ENCODE measurements at places on chromosomes 1 and 21.
A peak's percentile ranks its signal among the peaks of the same experiment; 100 is the strongest.

- DNase-seq = no peak
Measured at GRCh38 chr1:33635336-33636012, 163.0 kb downstream of the ZSCAN20 start.

DNA sequence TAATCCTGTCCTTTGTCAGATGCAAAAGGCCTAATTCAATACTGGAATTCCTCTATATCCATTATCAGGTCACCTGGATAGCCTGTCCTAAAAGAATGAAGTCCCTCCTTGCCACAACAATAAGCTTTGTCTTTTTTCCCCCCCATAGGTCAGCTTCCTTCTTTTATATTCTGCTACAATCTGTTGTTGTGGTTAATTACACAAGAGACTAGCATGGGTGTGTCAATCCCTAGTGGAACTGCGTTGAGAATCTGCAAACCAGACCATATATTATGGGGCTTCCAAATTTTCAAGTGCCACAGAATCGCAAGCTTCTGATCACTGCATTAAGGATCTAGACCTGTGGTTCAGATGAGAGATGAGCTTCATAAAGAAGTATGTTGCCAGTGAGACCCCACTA lies 349.6 kb downstream of the SMYD3 start:
- no peak for DNase-seq

DNA sequence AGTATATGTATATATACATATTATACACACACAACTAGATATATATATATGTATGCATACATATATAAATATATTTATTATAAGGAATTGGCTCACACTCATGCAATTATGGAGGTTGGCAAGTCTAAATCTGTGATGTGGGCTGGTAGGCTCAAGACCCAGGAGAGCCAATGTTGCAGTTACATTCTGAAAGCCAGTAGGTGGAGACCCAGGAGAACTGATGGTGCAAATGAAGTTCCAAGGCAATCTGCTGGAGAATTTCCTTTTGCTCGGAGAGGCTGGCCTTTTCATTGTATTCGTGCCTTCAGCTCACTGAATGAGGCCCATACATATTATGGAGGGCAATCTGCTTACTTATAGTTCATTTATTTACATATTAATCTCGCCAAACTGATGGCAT lies 9.4 kb downstream of the IVL start:
- no peak for DNase-seq

DNA sequence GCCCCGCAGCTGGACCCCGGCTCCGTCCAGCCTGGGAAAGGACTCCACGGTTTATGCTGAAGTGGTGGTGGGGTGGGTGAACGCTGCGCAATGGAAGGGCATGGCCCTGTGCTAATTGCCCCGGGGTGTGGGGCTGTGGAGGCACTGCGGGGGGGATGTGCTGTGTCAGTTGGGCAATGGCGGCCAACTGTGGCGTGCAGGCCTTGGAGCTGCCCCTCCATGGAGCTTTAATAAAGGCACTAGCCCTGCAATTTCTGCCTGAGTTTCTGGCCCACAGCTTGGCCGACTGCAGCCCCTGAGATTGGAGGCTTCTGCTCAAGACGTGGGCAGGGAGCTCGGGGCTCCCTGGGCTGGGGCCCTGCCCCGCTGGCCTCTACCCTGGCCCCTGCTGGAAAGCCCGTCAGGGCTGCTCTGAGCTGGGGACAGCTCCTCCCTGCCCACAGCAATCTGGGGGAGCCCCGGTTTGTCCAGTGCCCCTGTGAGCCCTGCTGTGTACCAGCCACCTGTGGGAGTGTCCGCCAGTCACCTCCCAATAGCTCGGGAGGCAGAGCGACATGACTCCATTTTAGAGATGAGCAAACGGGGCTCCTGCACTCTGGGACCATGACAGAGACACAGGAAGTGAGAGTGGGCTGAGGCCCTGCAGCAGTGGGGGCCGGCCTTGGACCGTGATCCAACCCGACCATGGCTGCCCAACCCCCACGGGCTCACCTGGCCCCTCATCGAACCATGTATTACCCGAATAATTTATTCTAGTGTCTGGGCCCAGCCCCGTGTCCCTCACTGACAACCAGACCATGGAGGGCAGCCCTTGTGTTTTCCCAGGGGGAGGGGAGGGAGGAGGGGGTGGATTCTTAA lies 8.7 kb upstream of the TNFRSF14 start:
- no peak for DNase-seq

- no peak for DNase-seq
Measured at GRCh38 chr1:196459383-196459782, 148.9 kb downstream of the KCNT2 start.

DNA sequence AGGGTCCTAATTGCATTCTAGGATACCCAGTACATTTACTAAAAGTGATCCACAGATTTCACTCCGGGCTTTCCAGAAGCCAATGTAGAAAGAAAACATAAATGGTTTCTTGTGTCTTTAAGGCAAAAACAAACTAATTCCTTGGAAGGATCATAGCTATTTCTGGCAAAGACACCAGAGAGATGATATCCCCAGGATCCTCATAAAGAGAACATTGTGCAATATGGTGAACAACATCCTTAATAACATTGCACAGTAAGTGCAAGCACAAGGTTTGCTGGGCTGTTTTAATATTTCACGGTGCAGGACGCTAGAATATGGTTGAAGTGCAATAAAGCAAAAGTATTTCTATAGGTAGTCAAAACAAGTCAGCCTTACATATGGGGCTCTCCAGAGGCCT lies 83.0 kb downstream of the NTPCR start:
- DNase-seq = peak; percentile 10

DNA sequence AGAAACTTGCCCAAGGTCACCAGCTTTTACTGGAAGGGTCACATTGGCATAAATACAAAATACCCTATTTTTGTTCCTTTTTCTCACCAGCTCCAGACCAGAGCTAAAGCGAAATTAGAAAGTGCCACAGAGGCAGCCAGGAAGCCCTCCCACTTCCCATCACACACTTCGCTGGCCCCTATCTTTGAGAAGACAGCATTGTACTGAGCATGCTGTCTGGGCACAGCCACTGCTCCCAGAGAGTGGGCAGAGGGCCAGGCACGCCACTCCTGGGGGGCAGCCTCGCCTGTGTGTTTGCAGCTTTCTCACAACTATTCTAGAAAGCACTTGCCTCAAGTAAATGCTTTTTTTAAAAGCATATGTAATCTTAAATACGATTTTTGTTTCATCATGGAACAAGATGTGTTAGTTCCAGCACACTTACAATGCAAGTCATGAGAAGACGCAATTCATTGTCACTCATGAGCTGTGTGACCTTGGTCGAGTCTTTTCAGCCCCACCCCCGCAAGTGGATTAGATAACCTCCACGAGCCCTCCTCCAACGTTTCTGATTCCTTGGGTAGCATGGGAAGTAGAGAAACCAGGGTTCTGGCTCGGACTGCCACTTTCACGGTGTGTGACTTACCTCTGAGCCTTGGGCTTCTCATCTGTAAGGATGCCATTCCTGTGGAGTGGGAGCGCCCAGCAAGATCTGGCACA lies 25.7 kb upstream of the EPHA8 start:
- no peak for DNase-seq

DNA sequence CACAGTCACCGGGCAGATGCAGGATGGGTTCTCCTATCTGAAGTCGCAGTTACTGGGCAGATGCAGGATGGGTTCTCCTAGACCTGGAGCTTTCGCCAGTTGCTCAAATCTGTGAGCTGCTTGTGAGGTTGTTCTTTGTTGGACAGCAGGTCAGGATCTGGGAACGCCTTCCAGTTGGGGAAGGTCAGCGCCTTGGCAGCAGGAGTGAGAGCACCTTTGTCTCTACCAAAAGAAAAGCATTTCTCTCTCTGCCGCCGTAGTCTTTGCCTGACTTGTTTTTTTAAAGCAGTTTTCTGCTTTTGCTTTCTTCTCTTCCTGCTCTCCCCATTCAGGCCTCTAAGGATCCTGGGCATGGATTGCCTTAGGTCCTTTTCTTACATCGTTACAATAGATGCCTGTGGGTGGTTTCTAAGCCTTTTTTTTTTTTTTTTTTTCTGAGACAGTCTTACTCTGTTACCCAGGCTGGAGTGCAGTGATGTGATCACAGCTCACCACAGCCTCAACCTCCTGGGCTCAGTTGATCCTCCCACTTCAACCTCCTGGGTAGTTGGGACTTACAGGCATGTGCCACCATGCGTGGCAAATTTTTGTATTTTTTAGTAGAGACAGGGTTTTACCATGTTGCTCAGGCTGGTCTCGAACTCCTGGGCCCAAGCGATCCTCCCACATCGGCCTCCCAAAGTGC lies 15.7 kb downstream of the PEX14 start:
- no peak for DNase-seq

DNA sequence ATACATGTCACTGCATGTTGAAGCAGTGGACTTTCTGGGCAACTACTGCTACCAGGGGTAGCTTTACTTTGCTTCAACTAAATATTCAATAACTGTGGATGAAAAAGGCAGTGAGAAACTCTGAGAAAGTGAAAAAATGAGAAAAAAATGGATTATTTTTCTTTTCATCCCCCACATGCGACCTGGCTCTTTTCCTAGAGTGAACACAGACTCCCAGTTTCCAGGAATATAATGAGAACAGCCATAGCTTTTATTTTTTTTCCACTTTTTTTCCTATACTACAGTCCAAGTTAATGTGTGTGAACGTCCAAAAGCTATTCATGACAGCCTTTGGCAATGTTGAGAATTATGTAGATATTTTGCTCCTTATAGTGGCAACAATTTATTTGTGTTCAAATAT lies 230.4 kb downstream of the DNM3 start:
- no peak for DNase-seq

- DNase-seq = no peak
Measured at GRCh38 chr1:159200769-159201168, 3.9 kb upstream of the ACKR1 start.

- DNase-seq = no peak
Measured at GRCh38 chr1:181551754-181552153, 68.4 kb downstream of the CACNA1E start.

- no peak for DNase-seq
Measured at GRCh38 chr21:43811262-43812105, 22.1 kb downstream of the RRP1 start.

DNA sequence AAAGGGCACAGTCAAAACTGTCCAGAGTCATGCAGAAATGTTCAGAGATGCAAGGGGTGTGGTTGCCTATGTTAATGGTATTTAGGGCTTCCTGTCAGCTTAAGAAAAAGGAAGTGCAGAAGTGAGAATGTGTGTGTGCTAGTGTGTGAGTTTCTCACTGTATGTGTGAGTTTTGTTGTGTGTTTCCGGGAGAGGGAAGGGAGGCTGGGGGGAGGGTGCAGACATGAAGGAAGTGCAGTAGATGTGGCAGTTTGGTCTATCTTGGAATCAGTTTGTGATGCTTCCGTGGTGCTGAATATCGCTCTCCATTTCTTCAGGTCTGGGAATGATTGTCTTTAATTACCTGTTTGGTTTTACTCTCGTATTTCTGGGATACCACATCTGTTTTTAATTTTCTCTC lies 16.5 kb upstream of the ATP6V1G3 start:
- DNase-seq = no peak

DNA sequence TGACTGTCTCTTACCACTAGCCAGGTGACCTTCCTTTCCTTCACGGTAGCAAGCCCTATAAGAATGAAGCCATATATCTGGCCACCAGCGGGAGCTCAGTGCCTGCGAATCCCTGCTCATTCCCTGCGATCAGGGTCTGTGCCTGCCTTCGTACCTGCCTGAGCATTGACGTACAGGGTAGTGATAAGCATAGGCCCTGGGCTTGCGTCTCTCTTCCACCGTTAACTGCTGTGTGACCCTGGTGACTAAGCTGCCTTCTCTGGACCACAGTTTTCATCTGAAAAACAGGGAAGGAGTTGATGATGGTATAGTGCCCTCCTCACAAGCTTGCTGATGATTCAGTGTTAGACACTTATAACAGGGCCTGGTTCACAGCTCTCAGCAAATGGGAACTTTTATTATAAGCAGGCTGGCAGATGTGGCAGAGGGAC lies 4.1 kb downstream of the ZC3H12A start:
- DNase-seq = no peak

GRCh38 chr1:899636-900317 lies 23.9 kb upstream of the SAMD11 start:
- DNase-seq = no peak

- no peak for DNase-seq
Measured at GRCh38 chr1:51304360-51304759, 26.0 kb downstream of the TTC39A start.
